ENCODE measurements at places on chromosomes 4 and X.

DNA sequence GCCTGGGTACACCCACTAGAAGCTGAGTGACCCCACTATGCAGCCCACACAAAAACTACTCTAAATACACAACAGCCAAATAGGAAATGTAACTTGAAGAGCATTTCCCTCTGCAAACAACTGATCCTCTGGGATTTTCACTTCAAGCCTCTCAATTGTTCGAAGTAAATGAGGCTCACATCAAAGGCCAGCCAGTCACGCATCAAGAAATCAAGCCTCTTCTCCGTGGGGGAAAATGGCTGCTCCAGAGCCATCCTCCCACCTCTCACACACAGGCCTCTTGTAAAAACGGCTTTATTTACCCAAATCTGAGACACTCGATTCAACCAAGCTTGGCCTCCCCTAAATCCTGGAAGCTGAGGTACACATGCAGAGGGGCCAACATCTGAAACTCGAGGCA lies 14.3 kb downstream of the PCDH19 start:
- DNase-seq = no peak

DNA sequence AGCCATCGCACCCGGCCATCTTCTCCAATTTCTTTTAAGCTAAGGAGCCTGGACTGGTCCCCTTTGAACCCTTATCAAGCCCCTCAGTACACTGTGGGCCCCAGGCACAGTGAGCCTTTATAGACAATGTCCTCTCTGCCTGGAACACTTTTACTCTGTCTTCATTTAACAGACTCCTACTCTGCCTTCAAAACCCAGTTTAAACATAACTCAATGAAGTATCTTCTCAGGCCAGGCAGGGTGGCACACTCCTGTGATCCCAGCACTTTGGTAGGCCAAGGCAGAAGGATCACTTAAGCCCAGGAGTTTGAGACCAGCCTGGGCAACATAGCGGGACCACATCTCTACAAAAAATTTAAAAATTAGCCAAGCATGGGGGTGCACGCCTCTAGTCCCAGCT lies 27.5 kb upstream of the SMS start:
- DNase-seq = no peak

DNA sequence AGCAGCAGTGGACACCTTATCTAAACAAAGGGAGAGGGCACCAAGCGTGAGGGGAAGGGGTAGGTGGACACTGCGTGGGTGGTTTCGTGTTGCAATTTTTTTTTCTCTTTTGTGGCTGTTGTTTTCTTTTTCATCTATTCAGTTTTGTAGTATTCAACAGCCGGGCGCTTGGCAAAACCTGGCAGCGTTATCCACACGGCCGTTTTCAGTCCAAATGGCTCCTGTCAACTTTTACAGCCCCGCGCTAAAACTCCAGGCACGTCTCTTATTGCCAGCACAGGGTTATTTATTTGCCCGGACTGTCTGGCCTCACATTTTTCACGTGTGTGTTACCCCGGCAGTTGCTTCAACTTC lies 192.2 kb downstream of the BCOR start:
- no peak for DNase-seq

- DNase-seq = no peak
Measured at GRCh38 chr4:4914059-4914820, 54.8 kb downstream of the MSX1 start.

GRCh38 chr4:184815046-184815877 lies 10.5 kb downstream of the ACSL1 start:
- no peak for DNase-seq

DNA sequence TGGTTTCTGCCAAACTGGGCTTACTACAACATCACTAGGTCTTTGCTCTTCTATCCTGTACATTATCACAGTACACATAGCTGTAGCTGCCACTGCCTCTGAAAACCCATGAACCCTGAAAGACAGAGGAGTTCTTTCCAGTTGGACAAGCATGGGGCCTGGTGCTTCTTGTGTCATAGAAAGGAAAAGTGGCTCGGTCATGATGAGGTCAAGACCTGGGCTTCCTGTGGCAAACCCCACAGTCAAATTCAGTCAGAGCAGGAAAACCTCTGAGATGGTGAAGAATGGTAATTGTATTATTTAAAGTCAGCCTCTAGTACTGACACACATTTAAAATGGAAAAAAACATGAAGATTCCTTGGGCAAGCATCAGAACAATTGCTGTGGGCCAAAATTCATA lies 133.3 kb upstream of the PRPS2 start:
- no peak for DNase-seq

GRCh38 chr4:8164194-8164565 lies 5.6 kb upstream of the ABLIM2 start:
- DNase-seq = no peak

DNA sequence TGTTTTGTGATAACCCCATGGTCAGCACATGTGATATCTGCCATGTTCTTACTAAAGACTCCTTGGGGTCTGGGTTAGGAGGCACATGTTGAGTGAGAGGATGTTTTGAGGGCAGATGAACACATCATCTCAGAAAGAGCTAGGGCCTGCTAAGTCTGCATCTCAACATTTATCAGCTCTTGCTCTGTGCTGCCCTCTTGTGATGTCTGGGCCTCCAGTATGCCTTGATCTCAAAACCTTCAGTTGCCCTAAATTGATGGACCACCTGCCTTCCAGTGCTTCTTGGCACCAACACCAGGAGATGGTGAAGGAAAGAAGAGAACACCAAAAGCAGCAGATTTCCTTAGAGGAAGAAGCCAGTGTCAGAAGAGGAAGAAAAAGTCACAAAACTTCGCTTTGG lies 22.5 kb downstream of the MID1 start:
- no peak for DNase-seq

DNA sequence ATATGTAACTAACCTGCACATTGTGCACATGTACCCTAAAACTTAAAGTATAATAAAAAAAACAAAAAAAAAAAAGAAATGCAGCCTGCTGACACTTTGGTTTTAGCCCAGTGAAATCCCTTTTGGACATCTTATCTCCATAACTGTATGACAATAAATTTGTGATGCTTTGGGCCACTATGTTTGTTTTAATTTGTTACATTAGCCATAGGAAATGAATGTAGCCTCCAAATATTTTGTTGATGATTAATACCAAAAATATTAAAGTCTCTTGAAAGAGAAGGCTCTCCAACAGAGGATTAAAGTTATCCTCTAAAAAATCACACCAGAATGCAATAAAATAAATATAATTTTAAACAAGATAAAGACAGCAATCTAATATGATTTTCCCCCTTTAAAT lies 852.7 kb upstream of the SLIT2 start:
- DNase-seq = no peak

GRCh38 chr4:37770016-37770415 lies 56.5 kb upstream of the PGM2 start:
- DNase-seq = no peak

GRCh38 chr4:74534121-74534520 lies 89.2 kb downstream of the AREG start:
- DNase-seq = no peak

- no peak for DNase-seq
Measured at GRCh38 chr4:136056748-136057147, 1475.5 kb downstream of the PCDH18 start.

DNA sequence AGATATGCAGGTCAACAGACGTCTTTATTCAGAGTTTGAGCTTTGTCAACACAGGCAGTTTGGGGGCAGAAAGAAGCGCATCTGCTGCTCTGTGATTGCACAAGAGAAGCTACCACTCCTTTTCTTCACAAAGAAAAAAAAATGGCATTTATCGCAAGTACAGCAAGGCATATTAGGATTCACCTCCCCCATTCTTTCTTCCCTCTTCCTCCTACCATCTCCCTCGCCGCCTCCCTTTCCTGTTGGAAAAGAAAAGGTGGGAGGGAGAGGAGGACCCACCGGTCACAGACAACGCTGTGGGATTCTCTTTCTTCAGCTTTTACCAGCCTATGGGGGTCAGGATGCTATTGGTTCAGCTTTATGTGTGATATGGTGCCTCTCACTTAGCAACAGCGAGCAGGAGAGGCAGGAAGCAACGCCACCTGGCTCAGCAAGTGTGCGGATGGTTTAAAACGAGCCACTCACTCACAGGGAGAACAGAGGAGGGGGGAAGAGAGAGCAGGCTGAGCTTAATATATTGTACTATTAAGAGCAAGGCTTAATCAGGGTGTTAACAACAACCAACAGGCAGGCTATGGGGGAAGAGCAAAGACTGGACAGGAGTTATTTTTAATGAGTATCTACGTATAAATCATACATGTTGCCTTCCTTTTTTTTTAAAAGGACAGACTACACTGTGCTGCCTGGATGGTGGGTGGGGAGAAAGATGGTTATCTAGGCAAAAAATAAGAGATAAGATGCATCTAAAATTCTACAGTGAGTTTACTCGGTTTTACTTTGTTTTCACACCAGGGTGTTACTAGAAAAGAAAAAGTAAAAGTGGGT lies 104.7 kb downstream of the MAML3 start:
- DNase-seq = peak; percentile 23

DNA sequence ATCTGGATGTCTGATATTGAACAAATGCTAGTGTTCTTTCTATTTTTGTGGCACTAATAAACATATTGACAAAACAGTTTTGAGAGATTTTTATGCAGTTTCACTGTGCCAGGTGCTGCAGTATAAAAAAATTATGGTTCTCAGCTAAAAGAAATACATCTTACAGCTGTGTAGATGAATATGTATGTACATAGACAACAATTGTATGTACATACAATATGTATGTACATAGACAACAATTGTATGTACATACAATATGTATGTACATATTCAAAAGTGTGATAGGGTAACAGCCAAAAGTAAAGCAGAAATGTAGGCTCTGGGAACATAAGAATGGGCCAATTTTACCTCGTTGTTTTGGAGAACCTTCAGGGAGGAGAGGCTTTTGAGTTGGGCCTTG lies 390.0 kb upstream of the RPS6KA3 start:
- no peak for DNase-seq

- no peak for DNase-seq
Measured at GRCh38 chr4:169815606-169816005, 57.9 kb upstream of the HPF1 start.

DNA sequence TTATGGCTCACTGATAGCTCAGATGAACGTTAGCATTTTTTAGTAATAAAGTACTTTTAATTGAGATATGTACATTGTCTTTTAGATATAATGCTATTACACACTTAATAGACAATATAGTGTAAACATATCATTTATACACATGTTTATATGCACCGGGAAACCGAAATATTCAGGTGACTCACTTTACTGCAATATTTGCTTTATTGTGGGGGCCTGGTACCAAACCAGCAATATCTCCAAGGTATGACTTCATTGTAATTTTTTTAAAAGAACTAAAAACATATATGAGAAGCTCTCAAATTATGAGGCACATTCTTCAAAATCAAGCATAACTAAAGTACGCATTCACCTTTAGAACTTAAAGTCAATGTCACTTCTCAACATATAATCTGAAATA lies 231.2 kb upstream of the SLC7A11 start:
- no peak for DNase-seq

GRCh38 chrX:39226251-39226650 lies 425.0 kb downstream of the MID1IP1 start:
- DNase-seq = no peak

DNA sequence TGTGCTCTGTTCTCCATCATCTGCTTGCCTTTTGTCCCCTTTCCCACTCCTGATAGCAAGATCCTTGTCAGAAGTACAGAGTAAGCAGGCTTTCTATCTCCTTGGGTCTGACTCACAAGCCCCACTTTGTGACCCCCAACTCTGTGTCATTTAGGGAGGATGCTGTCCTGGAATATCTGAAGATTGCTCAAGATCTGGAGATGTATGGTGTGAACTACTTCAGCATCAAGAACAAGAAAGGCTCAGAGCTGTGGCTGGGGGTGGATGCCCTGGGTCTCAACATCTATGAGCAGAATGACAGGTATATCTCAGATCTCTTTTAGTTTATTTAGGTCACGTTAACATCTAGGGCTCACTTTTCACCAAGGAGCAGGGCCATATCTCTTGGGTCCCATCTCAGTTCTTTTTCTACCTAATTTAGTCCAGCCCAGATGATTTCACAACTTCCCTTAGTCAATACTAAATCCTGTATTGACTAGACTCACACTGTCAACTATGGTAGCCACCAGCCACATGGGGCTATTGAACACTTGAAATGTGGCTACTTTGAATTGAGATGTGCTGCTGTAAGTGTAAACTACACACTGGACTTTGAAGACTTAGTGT lies 64.3 kb downstream of the MSN start:
- no peak for DNase-seq

GRCh38 chrX:139692506-139692849 lies 15.5 kb downstream of the MCF2 start:
- no peak for DNase-seq

- no peak for DNase-seq
Measured at GRCh38 chrX:147894366-147894963, 17.3 kb upstream of the FMR1 start.

DNA sequence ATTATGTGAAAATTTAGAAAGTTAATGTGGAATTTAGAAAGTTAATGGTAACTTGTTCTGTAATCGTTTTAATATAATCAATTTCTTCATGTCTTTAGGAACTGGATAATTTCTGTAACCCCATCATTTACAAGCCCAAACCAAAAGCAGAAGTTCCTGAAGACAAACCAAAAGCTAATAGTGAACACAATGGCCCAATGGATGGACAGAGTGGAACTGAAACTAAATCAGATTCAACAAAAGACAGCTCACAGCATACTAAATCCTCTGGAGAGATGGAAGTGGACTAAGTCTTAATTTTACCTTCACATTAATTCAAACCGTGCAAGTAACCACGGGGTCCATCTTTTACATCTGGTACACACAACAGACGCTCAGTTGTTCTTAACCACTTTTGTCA lies 48.1 kb upstream of the PLK4 start:
- no peak for DNase-seq

DNA sequence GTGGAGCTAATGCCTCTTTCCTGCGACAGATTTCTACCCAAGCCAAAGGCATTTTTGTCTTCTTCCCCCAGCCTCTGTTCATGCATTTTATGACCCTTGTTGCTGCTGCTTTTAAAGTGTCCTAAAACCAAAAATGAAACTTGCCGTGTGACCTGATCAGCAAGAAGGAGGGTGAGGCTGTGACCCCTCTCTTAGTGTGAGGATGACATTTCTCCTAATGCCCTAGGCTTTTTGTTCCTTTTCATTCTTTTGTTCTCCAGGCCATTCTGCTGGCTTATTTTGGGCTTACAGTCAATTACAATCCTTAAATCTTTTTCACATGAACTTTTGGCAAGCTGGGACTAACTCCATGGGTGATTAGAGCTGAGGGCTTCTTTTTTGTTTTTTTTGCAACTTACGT lies 34.4 kb downstream of the PTTG2 start:
- no peak for DNase-seq

DNA sequence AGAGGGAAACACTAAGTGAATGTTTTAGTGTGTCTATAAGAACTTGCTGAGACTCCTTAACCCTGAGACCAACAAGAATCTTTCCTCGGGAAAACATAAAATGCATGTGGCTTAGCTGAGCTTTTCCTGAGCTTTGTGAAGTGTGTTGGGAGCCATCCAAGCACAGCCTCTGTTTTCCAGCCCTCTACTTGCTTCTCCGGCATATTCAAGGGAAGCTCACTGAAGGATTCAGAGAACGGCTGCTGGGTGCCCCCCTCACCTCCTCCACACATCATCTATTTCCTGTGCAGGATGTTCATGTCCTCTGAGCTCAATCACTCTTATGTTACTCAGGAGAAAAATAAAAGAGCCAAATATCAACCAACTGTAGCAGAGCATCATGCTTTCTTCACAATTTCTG lies 492.1 kb downstream of the IL15 start:
- no peak for DNase-seq
